ENCODE measurements at places on chromosomes 11 and 22. TPM values are rescaled to one million over a fixed set of nuclear protein-coding genes. Genes with fewer than 3 reads are reported as not detected.

DNA sequence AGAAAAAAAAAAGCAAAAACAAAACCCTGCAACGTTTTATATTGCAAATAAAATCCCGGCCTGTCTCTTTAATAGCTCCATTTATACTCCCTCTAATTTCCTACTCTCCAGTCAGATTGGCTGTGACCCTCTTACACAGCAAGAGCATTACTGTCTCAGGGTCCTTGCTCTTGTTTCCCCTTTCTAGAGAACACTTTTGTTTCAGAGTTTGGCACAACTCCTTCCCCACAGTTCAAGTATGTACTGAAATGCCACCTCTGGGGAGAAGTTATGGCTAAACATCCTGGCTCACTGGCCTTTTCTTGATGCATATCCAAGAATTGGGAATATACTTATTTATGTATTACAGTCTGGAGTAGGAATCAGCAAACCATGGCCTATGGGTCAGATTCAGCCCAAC is 2.6 kb downstream of the CASP12 start:
- DNase-seq = no peak
- no peak overlapping the region for H3K4me3 ChIP-seq
- H3K27me3 ChIP-seq = no peaks in the 10 kb centered on the region
- H3K36me3 ChIP-seq = no peaks in the 10 kb centered on the region
- no peaks in the 10 kb centered on the region for H3K4me1 ChIP-seq

DNA sequence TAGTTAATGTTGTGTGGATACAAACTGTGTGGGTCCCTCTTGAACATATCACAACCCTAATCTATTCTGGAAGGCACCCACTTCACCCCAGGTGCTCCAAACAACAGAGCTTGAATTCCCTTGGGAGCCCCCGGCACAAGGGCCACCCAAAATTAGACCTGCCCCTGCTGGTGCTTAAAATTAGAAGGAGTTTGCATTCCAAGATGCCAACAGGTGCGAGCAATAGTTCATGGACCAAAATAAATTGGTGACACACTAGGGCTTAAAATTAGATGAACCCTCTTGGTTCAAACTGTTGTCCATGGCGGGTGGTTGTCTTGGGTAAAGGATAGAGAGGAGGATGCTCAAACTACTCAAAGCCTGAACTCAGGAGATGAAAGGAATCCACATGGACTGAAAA is 291.5 kb downstream of the MN1 start:
- H3K36me3 ChIP-seq = no peaks in the 10 kb centered on the region
- no peak overlapping the region for H3K27ac ChIP-seq
- no peak overlapping the region for H3K4me3 ChIP-seq
- H3K27me3 ChIP-seq = no peaks in the 10 kb centered on the region
- H3K4me1 ChIP-seq = peaks cover 28% of the 10 kb centered on the region

The IL17REL gene
- not detected for total RNA-seq

The TYR gene
- total RNA-seq = not detected

The OR2AG2 gene
- not detected for total RNA-seq
